ENCODE measurements at places on chromosomes 3 and 15. TPM values are rescaled to one million over a fixed set of nuclear protein-coding genes. Genes with fewer than 3 reads are reported as not detected.

- DNase-seq = no peak
These were observed 7.1 kb downstream of the GUCA1C start for GRCh38 chr3:108946292-108947285.

SAMMSON gene
- 0.17 TPM for polyA plus RNA-seq

GRCh38 chr3:178048768-178049167, 487.5 kb upstream of the KCNMB2 start:
- no peak for DNase-seq

GRCh38 chr3:34109846-34110245, 311.4 kb downstream of the PDCD6IP start:
- no peak for DNase-seq

DNA sequence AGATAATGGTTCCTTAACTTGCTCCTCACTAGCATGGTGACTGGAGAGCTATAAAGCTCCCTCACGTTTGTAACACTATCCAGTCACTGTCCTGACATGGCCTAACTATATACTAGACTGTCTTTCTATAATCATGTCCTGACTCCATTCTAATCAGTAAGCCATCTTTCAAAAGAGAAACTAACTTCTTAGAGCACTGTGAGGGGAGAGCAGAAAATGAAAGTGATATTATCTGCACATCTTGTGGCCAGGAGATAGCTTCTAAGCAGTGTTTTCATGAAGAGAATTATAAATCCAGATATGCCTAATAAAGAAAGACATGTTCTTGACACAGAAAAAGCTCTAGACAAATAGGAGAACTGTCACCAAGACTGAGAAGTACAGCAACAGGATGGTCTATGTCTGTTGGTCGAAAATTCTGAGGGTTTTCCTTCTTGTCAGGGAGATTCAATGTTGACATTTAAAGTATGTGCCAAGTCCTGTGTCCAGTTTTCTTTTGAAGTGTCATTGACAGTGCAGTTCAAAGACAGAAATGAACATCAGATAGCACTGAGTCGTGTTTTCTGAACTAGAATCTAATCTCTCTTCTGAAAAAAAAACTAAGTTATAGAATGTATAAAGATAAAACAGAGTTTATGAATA, 230.6 kb upstream of the PEX5L start:
- DNase-seq = no peak
